ENCODE measurements at places on chromosomes 1 and 21.

DNA sequence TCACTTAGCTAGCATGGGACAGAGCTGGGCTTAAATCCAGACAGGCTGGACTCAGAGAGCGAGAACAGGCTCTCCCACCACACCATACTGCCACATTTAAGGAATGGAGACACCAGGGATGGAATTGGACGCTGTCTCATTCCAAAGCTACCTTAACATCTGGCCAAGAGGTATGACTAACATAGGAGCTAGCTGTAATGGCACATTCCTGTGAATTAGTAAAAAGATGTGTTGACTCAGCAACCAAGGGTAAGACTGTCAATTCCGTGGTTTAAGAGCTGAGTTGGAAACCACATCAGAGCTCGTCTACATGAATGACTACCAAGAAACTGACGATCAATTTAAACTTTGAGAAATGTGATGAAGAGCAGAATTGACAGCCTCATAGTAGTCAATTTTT is 8.3 kb upstream of the TNFRSF9 start:
- H3K36me3 ChIP-seq = no peaks in the 10 kb centered on the region
- peak overlapping the region; percentile 44 for H3K27ac ChIP-seq
- no peaks in the 10 kb centered on the region for H3K27me3 ChIP-seq
- peaks cover 17% of the 10 kb centered on the region for H3K4me1 ChIP-seq

- DNase-seq = no peak
- H3K36me3 ChIP-seq = no peaks in the 10 kb centered on the region
- no peaks in the 10 kb centered on the region for H3K27me3 ChIP-seq
- peak overlapping the region; percentile 60 for H3K27ac ChIP-seq
Observed at GRCh38 chr1:160204526-160205241, 500 bp upstream of the PEA15 start.

DNA sequence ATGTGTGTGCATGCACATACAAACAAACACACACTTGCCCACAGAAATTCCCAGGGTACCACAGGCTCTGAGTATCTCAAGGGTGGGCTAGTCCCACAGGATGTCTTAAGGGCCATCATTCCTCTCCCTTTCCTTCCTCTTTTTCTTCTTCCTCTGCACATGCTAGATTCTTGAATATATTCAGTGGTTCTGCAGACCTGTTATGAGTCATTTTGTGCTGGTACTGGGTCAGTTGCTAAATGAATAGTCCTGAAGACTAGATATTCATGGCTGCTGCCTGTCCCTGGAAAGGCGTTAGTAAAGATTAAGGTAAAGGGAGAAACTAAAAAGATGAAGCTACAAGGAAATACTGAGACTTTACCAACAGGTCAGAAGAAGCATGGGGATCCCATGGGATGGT is 256.7 kb upstream of the KIAA0040 start:
- no peaks in the 10 kb centered on the region for H3K36me3 ChIP-seq
- no peak for DNase-seq
- H3K27me3 ChIP-seq = no peaks in the 10 kb centered on the region
- no peak overlapping the region for H3K4me3 ChIP-seq
- H3K27ac ChIP-seq = no peak overlapping the region

- H3K27me3 ChIP-seq = no peaks in the 10 kb centered on the region
- H3K27ac ChIP-seq = no peak overlapping the region
- no peaks in the 10 kb centered on the region for H3K4me1 ChIP-seq
- H3K4me3 ChIP-seq = no peak overlapping the region
- DNase-seq = no peak
Observed at GRCh38 chr1:93237021-93237420, 56.5 kb downstream of the CCDC18 start.

GRCh38 chr1:9594471-9595155 is 5.9 kb downstream of the TMEM201 start:
- peaks cover 6% of the 10 kb centered on the region for H3K36me3 ChIP-seq
- no peaks in the 10 kb centered on the region for H3K27me3 ChIP-seq
- peaks cover 32% of the 10 kb centered on the region for H3K4me1 ChIP-seq
- DNase-seq = no peak
- no peak overlapping the region for H3K27ac ChIP-seq

GRCh38 chr1:119079881-119080280 is 60.6 kb downstream of the WARS2 start:
- H3K27me3 ChIP-seq = no peaks in the 10 kb centered on the region
- DNase-seq = no peak
- no peaks in the 10 kb centered on the region for H3K4me1 ChIP-seq
- no peak overlapping the region for H3K27ac ChIP-seq
- no peak overlapping the region for H3K4me3 ChIP-seq

DNA sequence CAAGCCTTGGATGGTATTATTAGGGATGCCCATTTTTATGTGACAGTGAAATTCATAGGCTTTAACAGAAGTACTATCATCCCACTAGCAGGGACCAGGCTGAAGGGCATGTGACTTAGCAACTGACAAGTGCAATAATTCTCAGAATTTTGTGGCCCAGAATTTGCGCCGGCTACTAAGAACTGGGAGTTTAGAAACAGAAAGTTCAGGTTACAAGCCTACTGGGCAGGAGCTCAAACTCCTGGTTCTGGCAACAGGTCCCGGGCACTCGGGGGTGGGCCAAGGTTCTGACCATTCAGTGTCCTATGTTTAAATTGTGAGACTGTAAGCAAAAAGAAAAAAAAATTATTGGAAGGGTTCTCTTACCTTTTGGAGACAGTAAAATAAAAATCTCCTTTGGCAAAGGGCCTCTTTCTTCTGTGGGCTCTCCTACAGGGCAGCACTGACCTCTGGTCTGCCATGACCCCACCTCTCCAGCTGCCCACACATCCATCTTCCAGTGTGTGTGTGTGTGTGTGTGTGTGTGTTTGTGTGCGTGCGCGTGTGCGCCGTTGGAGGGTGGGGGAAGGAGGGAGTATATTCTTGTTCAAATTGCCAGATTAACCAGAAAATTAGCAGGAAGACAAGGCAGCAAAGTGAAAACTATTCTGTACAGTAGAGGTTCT is 26.1 kb downstream of the IRF2BP2 start:
- no peaks in the 10 kb centered on the region for H3K36me3 ChIP-seq
- DNase-seq = no peak
- H3K27ac ChIP-seq = no peak overlapping the region
- no peaks in the 10 kb centered on the region for H3K4me1 ChIP-seq
- H3K4me3 ChIP-seq = no peak overlapping the region

GRCh38 chr1:80769208-80769750 is 1031.5 kb upstream of the ADGRL2 start:
- H3K4me3 ChIP-seq = no peak overlapping the region
- no peaks in the 10 kb centered on the region for H3K4me1 ChIP-seq
- no peak for DNase-seq
- H3K27ac ChIP-seq = no peak overlapping the region

- no peaks in the 10 kb centered on the region for H3K36me3 ChIP-seq
- H3K4me3 ChIP-seq = no peak overlapping the region
- peaks cover 17% of the 10 kb centered on the region for H3K4me1 ChIP-seq
- H3K27me3 ChIP-seq = no peaks in the 10 kb centered on the region
Observed at GRCh38 chr1:37944816-37945215, 2.0 kb downstream of the INPP5B start.

DNA sequence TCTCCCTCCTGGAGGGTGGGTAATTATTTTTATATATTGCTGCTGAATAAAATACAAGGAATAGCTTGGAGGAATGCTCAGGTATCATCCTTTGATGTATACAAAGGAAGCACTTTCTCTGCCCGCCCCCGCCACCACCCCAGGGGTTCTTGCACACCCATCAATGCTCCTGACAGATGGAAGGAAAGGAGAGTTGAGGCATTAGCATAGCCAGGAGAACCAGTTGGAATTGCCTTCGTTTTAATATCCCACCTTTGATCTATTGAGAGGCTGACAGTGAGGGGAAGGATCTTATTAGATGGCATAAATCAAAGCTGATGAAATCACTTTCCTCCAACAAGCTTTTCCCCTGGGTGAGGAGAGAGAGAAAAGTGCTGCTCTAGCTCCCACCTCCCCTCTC is 71.1 kb downstream of the LGR6 start:
- peaks cover 4% of the 10 kb centered on the region for H3K27me3 ChIP-seq
- no peaks in the 10 kb centered on the region for H3K36me3 ChIP-seq
- DNase-seq = no peak
- H3K4me3 ChIP-seq = no peak overlapping the region
- no peaks in the 10 kb centered on the region for H3K4me1 ChIP-seq

GRCh38 chr1:167263344-167263743 is 42.7 kb downstream of the POU2F1 start:
- no peak overlapping the region for H3K27ac ChIP-seq
- H3K36me3 ChIP-seq = no peaks in the 10 kb centered on the region
- no peak for DNase-seq
- peaks cover 27% of the 10 kb centered on the region for H3K4me1 ChIP-seq
- H3K4me3 ChIP-seq = no peak overlapping the region
- no peaks in the 10 kb centered on the region for H3K27me3 ChIP-seq

DNA sequence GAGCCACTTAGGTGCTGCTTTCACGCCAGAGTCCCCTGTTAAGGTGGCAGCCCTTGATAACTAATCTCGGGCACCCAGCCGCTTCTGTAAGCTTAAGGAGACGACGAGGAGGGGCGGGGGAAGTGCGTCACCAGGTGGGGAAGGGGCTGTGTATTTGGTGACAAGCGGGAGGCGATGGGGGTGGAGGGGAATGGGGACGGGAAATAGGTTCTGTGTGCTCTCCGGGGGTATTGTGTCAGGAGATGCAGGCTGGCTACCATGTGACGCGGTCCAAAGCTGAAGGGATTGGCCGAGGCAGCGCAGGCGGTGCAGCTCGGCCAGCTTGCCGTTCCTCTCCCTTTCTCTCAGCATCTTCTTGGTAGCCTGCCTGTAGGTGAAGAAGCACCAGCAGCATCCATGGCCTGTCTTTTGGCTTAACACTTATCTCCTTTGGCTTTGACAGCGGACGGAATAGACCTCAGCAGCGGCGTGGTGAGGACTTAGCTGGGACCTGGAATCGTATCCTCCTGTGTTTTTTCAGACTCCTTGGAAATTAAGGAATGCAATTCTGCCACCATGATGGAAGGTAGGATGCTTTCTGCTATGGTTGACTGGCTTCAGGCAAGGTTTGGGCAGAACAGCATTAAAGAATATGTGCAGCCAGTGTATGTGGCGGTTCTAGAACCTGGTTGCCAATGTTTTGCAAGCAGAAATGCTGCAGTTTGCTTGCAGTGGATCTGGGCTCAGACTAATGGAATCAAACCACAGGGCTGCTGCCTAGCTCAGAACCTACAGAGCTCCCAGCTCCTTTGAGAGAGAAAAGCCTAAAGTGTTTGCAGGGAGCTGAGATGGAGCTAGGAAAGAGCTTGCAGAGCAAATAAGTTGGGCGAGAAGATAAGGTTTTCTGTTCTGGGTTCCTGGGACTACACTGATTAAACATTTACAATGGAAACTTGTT is at the start of gene SGIP1:
Gene SGIP1, plus strand, starts transcription at position 350 of the 937 bp plus-strand sequence. Its CDS starts 206 bp downstream, at position 556.
- H3K4me1 ChIP-seq = peaks cover 8% of the 10 kb centered on the region
- H3K27ac ChIP-seq = no peak within 1 kb of the TSS
- peak within 1 kb of the TSS; percentile 87 for H3K4me3 ChIP-seq
- peak; percentile 5 for DNase-seq

DNA sequence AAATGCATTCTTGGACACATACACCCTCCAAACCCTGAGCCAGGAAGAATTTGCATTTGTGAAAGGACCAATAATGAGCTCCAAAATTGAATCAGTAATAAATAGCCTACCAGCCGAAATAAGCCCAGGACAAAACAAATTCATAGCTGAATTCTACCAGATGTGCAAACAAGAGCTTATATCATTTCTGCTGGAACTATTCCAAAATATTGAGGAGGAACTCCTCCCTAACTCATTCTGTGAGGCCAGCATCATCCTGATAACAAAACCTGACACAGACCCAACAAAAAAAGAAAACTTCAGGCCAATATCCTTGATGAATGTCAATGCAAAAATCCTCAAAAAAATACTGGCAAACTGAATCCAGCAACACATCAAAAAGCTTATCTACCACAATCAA is 6.7 kb downstream of the SPRR2E start:
- H3K4me1 ChIP-seq = no peaks in the 10 kb centered on the region
- no peaks in the 10 kb centered on the region for H3K36me3 ChIP-seq
- no peak overlapping the region for H3K4me3 ChIP-seq
- no peak for DNase-seq

DNA sequence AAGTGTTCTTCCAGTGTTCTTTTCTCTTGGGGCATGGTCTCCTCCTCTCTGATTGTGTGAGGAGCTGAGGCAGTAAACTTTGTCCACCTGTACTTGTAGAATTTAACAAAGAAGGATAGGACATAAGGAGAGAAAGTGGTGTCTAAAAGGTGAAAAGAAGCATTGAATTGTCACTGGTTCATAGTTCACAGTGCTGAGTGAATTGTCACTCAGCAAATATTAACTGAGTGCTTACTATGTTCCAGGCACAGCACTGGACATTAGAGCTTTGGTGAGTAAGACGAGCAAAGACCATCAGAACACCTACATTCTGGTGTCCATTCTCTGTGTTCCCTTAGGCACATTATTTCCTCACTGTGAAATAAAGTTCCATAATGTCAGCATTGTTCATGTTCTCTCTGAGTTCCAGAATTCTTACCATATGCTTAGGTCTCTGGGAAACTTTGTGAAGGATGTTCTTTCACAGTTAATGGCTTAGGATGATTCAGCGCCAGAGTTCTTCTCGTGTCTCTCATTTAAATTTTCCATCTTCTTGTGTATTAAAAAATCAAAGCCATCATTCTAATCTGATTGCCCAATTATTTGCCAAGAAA is 156.8 kb upstream of the HOOK1 start:
- H3K27me3 ChIP-seq = no peaks in the 10 kb centered on the region
- no peak for DNase-seq
- no peak overlapping the region for H3K4me3 ChIP-seq
- H3K27ac ChIP-seq = no peak overlapping the region

GRCh38 chr1:232142403-232143314 is 487.3 kb downstream of the SIPA1L2 start:
- H3K36me3 ChIP-seq = no peaks in the 10 kb centered on the region
- no peaks in the 10 kb centered on the region for H3K27me3 ChIP-seq
- DNase-seq = no peak

DNA sequence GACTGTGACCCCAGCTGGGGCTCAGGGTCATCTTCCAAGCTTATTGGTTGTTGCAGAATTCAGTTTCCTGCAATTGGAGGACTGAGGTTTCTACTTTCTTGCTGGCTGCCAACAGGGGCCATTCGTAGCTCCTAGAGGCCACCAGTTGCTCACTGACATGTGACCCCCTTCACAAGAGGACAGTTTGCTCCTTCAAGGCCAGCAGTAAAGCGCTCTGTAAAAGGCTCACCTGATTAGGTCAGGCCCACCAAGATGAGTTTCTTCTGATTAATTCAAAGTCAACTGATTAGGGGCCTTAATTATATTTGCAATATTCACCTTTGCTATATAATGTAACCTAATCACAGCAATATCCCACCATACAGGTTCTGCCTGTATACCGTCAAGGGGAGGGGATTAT is 68.9 kb downstream of the SLC9A1 start:
- no peaks in the 10 kb centered on the region for H3K4me1 ChIP-seq
- H3K4me3 ChIP-seq = no peak overlapping the region
- H3K27ac ChIP-seq = no peak overlapping the region

- no peak overlapping the region for H3K27ac ChIP-seq
- no peaks in the 10 kb centered on the region for H3K36me3 ChIP-seq
- no peak for DNase-seq
- H3K27me3 ChIP-seq = peaks cover 27% of the 10 kb centered on the region
- no peak overlapping the region for H3K4me3 ChIP-seq
Observed at GRCh38 chr1:229397762-229398161, 36.1 kb downstream of the ACTA1 start.

- no peaks in the 10 kb centered on the region for H3K36me3 ChIP-seq
- no peak overlapping the region for H3K27ac ChIP-seq
- no peak overlapping the region for H3K4me3 ChIP-seq
- no peaks in the 10 kb centered on the region for H3K4me1 ChIP-seq
Observed at GRCh38 chr1:230316864-230317745, 109.0 kb downstream of the PGBD5 start.
